ENCODE measurements at places on chromosomes 3 and 15. TPM values are rescaled to one million over a fixed set of nuclear protein-coding genes. Genes with fewer than 3 reads are reported as not detected.

The NR1I2 gene
- 0.29 TPM for total RNA-seq

The KIF23 gene
- total RNA-seq = 6.4 TPM

GRCh38 chr3:37700466-37701248, 161.0 kb upstream of the CTDSPL start:
- H3K4me1 ChIP-seq = no peaks in the 10 kb centered on the region
- no peak overlapping the region for H3K4me3 ChIP-seq
- no peaks in the 10 kb centered on the region for H3K36me3 ChIP-seq
- no peak for DNase-seq
- H3K27me3 ChIP-seq = no peaks in the 10 kb centered on the region

- H3K36me3 ChIP-seq = no peaks in the 10 kb centered on the region
- no peak overlapping the region for H3K4me3 ChIP-seq
- H3K27me3 ChIP-seq = no peaks in the 10 kb centered on the region
- H3K4me1 ChIP-seq = no peaks in the 10 kb centered on the region
- H3K27ac ChIP-seq = no peak overlapping the region
- no peak for DNase-seq
Observed at GRCh38 chr15:85394554-85395333, 14.3 kb downstream of the AKAP13 start.

DNA sequence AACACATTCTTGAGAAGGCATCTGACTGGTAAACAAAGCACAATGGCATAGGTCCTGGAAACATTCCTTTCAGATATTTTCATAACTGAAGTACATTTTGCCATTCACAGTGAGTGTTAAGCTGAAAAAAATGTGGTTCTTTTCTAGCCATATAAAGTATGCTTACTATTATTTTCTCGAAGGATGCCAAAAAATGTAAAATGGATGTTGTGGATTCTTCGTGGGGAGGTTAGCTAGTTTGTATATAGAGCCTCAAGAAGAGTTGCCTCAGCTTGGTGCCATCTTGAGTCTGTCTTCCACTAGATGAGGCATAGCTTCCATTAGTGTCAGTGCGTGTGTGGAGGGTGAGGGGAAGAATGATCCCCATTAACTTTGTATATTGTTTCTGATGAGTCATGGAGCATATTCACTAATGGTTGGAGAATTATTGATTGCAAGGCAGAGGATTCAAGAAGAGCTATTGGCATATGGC, 4.1 kb downstream of the MBNL1 start:
- no peaks in the 10 kb centered on the region for H3K36me3 ChIP-seq
- H3K4me3 ChIP-seq = peak overlapping the region; percentile 76
- H3K27me3 ChIP-seq = no peaks in the 10 kb centered on the region
- no peak for DNase-seq

GRCh38 chr15:79815468-79815867, 81.3 kb downstream of the MTHFS start:
- no peaks in the 10 kb centered on the region for H3K36me3 ChIP-seq
- DNase-seq = no peak
- no peaks in the 10 kb centered on the region for H3K27me3 ChIP-seq

DNA sequence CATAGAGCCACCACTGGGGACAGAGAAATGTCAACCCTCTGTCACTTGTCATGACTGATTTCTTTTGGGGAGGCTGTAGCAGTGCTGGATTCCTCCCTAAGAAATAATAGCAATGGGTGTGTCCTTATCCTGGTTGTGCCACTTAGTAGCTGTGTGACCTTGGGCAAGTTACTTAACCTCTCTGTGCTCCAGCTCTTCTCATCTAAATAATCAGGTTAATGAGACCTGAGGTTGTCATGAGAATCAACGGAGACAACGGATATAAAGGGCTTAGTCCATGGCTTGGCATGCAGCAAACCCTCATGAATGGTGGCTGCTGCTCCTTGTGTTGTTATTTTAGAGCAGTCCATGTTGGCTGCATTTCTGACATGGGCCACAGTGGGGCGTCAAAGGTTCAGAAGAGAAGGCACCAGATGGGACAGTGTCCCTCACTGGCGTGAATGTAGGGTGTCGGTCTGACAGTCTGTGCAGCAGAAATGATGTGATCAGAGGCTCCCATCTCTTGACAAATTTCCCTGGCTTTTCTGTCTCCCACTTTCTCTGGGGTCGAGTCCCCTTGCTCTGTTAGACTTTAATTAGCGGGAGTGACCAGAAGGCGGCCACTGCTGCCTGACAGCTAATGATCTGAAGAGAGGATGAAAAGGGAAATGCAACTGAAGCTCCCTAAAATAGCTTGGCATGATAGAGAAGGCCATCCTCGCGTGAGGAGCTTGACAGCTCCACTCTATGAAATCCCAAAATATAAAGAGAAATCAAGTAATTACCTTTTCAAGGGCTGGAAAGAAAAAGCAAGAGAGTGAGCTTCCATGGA, 209.4 kb downstream of the CADPS start:
- no peak overlapping the region for H3K27ac ChIP-seq
- H3K4me3 ChIP-seq = no peak overlapping the region
- H3K27me3 ChIP-seq = no peaks in the 10 kb centered on the region

DNA sequence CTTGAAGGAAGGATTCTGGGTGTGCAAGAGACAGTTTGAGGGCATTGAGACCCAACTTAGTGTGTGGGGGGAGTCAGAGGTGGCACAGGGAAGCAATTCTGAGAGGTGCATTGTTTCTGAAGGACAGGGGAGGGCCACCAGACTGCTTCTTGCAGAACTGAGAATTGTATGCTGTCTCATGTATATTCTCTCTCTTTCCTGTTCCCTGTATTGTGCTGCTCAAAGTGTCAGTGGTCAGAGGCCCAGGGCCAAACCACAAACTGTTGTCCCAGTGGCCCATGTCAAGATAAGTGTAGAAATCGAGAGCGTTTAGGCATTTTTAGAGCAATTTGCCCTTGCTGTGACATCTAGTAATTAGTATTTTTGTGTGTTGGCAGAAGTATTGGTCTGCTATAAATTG, 567.1 kb downstream of the EDEM1 start:
- no peak overlapping the region for H3K4me3 ChIP-seq
- no peak overlapping the region for H3K27ac ChIP-seq
- H3K27me3 ChIP-seq = no peaks in the 10 kb centered on the region
